ENCODE measurements at places on chromosomes 16 and 17.
A peak's percentile ranks its signal among the peaks of the same experiment; 100 is the strongest.

DNA sequence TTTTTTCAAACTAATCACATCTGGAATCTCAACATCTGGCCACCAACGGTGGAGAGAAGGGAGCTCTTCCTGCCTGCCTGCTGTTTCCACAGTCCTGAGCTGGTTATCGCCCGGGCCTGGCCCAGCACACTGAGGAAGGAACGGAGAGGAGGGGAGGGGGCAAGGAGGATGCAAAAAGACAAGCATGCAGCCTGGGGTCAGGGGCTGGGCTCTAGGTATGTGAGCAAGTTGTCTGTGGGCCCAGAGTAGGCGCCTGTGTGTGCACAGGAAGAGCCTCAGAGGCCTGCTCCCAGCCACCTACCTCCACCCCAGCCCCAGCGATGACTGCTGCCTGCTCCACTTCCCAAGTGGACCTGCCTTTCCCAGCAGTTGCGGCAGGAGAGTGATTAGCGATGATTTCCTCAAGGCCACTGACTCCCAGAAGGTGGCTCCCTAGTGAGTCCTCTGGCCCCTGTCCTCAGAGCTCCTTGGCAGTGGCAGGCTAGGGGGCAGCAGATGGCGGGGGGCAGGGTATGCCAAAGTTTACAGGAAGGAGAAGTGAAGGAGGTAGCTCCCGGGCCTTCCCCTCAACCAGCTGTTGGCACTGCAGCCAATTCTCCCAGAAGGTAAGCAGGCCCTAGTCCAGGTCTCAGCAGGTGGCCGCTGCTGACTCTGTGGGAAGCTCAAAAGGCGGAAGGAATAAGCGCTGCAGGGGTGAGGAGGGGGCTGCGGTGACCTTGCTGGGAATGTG, 27.0 kb upstream of the RASD1 start:
- no peak for DNase-seq

DNA sequence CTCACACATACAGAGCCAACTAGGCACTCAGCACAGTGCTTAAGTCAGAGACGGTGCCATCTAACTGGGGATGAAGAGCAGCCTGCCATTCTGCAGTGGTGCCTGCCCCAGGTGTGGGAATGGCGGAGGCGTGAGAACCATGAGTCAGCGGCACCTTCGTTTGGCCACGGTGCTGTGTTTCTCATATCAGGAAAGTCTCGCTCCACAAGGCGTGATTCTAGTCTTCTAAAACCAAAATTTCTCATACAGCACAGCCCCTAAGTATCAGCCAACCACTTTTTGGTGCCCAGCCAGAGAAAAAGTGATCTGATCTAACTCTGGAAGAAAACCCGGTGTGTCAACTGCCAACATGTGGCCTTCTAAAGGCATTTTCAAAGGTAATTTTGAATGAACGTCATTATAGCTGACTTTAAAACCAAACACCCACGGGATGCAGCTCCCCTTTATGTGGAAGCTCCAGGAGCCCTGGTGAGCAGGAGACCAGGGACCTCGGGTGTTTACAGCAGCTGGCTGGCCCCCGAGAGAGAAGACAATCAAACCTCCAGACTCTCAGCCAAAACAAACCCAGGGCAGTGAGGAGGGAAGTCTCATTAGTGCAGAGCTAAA, 54.6 kb downstream of the ABCC12 start:
- peak; percentile 35 for DNase-seq

GRCh38 chr16:525520-526180, 1.9 kb upstream of the CAPN15 start:
- peak; percentile 66 for DNase-seq

- DNase-seq: no peak
Observed at GRCh38 chr16:85661740-85662481, 26.8 kb downstream of the GINS2 start.

- no peak for DNase-seq
Observed at GRCh38 chr17:6596941-6597340, 40.6 kb upstream of the PITPNM3 start.

DNA sequence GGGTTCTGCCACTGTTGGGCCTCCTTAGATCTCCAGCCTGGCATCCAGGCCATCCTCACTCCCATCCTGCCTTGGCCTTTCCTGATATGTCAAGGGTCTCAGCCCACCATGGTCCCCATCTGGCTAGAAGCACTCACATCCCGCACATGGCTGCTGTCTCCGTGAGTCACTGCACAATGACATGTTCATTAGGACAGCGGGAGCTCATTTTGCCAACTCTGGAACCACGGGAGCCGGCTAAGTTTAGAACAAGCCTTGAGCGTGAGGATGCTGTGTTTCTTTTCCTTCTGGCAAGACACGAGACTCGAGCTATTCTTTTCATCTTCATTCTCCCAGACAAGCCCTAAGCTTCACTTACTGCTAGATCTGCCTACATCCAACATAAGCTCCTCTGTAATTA, 65.7 kb upstream of the KSR1 start:
- DNase-seq: no peak

- DNase-seq: no peak
Observed at GRCh38 chr16:46620266-46621005, 743 bp downstream of the SHCBP1 start.

GRCh38 chr16:87570938-87571867, 31.1 kb upstream of the JPH3 start:
- DNase-seq: no peak

GRCh38 chr17:4945176-4945943, 3.0 kb downstream of the PFN1 start:
- peak; percentile 76 for DNase-seq

DNA sequence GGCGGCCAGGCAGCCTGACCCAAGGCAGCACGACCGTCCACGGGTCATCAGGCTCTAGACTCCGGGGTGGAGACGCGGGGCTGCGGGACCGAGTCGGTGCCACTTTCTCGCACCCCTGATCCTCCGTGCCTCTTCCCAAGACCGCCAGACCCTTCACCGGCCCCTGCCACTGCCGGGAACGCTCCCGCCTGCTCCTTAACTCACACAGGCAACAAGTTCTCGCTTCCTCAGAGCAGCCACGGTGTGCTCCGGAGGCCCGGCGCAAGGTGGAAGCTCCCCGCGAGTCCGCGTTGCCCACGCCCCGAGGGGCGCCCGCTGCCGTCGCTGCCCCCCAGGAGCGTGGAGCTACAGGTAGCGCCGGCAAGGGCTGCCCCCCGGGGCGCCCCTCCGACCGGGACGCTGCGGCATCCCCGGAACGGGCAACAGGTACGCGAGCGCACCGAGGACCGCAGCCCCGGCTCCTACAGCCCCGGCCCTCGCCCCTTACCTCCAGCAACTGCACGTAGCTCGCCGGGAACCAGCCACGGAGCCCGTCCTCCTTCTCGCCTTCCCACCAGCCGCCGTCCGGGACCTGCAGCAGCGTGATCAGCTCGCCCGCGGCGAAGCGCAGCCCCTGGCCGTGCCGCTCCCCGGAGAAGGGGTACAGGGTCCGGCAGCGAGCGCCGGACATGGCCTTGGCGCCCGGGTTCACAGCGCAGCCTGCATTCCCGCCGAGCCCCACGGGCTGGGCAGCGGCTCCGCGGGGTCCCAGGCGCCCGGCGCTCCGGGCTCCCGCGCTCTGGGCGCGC, 491 bp downstream of the GAS7 start:
- no peak for DNase-seq

DNA sequence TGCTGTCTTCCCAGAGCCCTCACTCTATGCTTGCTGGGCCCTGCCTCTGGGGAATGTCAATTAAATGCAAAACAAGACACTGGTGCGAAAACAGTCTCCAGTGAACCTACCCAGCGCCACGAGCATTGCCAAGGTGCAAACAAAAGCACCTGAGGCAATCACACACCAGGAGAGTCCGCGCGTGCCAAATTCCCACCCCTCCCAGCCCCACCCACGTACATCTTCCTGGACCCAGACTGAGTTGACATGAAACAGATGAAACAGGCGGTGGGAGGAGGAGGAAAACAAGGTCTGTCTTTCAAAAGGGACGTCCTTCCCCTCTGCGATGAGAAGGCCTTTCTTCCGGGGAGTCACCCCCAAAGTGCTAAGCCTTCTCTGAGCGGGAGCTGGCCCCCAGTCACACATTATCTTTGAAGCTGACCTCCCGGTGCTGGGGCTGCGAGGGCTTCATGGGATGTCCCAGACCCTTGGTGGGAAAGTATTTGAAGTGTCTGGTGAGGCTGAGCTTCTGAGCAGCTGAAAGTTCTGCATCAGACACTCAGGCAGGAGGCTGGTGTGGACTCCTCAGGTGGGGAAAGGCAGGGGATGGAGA, 200.4 kb downstream of the AXIN2 start:
- DNase-seq: no peak

DNA sequence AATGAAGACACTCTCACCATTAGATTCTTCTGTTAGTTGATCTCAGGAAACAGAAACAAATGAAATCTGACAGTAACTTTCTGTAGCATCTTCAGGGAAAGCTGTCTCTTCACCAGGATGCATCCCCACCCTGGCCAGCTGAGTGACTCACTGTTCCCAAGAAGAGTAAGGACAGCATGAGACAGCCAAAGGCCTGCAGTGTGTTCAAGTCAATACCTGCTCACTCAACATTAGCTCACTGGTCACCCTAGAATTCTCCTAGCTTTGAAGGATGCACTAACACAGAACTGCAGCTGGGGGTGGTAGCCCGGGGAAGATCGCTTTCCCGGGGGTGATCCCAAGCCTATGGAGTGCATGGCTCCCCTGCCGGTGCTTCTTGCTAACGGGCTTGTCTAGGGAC, 28.2 kb upstream of the CLEC18B start:
- no peak for DNase-seq
